Uterus (tissue), 4 donors: ENCODE measurements at places on chromosomes 1 and 21.

- peak; percentile 87 for DNase-seq
These were observed at the start of gene BTBD8 for GRCh38 chr1:92080128-92080985. Gene BTBD8 (plus strand): TSS chr1:92080345. CDS start chr1:92080572, 227 bp downstream.

DNA sequence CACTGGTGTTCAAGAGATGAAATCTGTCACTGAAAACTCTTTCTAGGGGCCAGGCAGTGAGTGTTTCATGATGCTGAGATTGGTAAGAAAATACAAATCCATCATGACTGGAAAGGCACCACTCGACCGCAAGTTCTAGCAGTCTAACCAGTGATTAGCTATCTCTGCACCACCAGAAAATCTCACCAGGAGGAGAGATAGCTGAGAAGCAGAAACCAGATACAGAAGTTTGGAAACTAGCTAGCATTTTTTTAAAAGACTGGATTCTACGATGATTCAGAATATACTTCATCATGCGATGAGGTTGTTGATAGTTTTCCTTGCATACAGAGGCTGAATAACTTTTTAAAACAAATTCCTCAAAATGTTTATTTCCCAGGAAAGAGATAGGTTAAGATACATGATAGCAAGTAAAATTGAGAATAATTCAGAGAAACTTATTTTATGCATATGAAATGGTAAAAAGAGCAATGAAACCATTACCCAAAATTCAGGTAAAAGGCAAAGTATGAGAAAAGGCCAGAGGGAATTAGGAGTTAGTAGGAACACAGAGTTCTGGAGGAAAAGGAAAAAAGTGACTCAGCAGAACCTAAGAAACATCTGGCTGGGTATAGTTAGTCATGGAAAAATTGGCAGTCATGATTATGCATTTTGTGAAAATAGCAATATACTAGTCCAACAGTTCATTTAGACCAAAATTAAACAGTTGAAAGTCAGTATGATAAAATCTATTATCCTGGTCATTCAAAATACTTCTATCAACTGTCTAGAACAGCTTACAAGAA is 3.3 kb upstream of the F3 start:
- no peak for DNase-seq

DNA sequence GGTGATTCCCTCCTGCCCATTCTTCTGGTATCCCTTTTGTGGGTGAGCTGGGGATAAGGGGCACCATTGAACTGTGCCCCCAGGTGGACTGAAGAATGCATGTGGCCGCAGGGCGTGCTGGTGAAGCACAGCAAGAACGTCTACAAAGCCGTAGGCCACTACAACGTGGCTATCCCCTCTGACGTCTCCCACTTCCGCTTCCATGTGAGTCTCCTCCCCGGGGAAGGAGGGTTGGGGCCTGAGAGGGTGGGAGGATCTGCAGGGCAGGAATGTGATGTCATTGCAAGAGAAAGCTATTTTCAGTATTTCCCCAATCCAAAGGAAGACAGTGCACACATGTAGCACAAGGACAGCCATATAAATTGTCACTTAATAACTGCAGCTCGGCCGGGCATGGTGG is 7.5 kb upstream of the KPNA6 start:
- no peak for DNase-seq

GRCh38 chr1:243903041-243903440 is 53.0 kb upstream of the AKT3 start:
- no peak for DNase-seq

GRCh38 chr1:31027693-31028526 is 37.6 kb downstream of the PUM1 start:
- DNase-seq = no peak

- DNase-seq = no peak
These were observed 34.0 kb upstream of the MAGOH start for GRCh38 chr1:53272349-53272748.

DNA sequence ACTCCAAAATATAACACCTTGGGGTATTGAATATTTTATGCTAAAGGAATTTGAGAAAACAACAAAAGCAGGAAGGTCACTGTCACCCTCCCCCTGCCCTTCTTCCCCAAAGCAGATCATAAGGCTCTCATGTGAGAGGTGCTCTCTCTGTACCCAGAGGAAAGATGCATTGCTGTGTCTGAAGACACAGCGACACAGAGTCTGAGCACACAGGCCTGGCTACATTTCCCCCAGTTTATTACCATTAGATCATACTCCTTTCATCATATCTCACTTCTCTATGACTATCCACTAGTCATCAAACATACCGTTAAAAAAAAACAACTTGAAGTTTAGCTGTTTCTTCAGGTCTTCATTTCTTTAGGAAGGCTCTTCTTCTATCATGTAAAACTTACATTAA is 127.1 kb downstream of the PPIAL4G start:
- no peak for DNase-seq

GRCh38 chr1:15510611-15511405 is 13.2 kb downstream of the CASP9 start:
- DNase-seq = no peak

GRCh38 chr21:44428281-44428960 is 26.9 kb upstream of the LRRC3 start:
- DNase-seq = no peak

- DNase-seq = no peak
These were observed 2.7 kb downstream of the TTLL7 start for GRCh38 chr1:83996191-83996590.

- DNase-seq = no peak
These were observed 77.6 kb upstream of the VANGL1 start for GRCh38 chr1:115564201-115564600.

GRCh38 chr1:20964540-20965484 is 177.7 kb upstream of the HP1BP3 start:
- DNase-seq = no peak

DNA sequence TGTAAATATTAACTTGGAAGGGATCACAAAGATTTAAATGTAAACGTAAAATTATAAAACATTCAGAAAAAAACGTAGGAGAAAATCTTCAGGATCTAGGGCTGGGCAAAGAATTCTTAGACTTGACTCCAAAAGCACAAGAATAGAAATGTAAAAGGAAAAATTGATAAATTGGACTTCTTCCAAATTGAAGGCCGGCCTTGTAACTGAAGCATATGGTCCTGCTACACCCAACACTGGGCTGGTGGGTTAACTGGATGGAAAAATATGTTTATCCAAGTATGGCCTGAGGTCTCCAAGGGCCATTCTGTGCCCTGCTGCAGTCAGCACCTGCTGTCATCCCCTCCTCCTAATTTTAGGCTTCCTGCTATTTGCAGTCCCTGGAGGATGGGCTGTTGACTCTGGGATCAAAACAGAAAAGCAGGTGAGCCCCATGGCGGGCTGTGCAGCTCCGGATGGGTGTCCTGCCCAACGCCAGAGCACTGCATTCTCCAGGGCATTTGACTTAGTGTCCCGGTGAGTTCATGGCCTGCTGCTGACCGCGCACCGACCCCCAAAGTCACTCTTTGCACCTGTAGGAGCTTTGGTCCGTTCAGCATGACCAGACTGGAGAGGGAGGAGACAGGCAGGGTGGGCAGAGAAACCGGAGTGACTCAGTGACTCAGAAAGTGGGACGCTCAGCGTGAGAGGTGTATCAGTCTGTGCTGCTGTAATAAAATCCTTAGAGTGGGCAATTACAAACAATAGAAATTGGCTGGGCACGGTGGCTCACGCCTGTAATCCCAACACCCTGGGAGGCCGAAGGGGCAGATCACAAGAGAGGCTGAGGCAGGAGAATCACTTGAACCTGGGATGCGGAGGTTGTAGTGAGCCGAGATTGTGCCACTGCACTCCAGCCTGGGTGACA is 6.1 kb upstream of the AIRE start:
- no peak for DNase-seq

- DNase-seq = no peak
These were observed 76.2 kb downstream of the SKI start for GRCh38 chr1:2304282-2304681.

GRCh38 chr1:181768930-181769280 is 285.6 kb downstream of the CACNA1E start:
- no peak for DNase-seq
